ENCODE measurements at places on chromosomes 4 and X.

DNA sequence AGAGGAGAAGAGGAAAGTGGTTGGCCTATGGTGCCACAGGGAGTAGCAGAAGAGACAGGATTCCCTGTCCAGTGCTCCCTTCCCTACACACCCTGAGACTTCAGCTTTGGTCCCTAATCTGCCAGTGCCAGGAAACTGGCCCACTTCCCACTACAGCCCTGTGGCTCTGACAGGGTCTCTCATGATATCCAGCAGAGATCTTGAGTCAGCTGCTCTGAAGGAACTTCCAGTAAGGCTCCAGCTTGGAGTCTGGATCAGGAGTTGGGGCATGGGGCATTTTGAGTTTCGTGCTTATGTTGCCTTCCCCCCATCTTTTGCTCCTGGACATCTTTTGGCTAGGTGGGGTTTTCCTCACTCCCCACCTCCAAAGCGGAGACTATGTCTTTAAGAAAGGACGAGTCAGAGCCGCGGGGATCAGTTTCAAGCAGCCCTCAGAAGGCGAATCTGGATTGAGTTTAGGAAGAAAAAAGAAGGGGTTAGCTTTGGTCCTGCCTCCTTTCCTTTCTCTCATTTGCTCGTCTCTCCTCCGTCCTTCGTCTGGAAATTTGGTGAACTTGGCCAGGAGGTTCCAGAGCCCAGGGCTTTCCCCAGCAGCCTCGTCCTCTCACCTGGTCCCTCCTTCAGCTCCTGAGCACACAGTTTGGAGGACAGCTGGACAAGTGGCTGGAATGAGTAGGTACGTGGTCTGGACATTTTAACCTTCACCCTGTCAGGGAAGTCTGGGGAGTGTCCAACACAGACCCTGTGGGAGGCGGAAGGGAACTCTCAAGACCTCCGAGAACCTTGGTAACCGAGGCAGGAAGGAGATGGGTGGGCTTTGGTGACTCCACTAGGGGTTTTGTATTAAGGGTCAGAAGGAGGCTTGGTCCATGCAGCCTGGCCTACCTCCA is 104.4 kb downstream of the RTL5 start:
- DNase-seq, result no peak

DNA sequence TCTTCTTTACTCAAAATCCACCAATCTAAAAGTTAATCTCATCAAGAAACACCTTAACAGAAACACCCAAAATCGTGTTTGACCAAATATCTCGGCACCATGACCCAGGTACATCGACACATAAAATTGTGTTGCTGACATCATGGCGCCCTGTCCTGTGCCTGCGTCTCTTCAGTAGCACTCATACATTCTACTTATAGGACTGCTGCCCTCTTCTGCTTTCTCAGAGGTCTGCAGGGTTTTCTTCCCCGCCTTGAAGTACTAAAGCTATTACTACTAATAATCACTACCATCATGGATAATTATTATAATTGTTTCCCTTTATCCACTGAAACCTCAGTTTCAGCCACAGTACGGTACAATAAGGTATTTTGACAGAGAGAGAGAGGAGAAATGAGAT is 1403.1 kb upstream of the TENM3 start:
- DNase-seq, result no peak

GRCh38 chrX:149819371-149819770 is 37.6 kb downstream of the MAGEA9 start:
- no peak for DNase-seq

DNA sequence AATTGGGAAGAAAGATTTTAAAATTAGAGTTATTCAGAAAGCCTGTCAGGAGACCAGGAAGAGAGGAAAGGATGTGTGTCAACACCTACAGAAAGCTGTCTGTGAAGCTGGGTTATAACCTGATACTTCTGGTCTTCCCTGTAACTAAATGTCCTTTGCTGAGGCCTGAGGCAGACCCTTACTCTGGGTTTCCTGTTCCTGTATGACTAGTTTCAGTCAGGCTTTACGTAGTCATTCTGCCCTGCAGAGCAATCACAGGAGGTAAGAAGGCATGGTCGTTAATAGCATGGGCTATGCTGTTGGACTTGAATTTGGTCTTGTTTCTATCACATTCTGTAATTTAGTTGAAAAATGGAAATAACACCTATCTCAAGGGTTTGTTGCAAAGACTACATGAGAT is 110.5 kb upstream of the IGFBP7 start:
- no peak for DNase-seq

DNA sequence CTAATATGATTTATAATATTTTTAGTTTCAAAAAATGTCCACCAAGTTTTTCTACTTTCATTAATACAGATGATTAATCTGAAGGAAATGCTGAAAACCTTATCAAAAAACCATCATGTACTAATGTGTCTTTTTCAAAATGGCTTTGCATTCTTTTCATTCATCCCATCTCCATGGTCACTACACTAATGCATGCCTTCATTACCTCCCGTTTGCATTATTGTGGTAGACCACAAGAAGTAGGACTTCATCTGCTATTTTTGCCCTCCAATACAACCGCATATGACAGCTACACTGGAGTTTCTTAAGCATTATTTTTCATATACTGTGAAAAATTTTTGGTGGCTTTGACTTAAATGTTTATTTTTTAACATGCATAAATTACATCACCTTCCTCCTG is 37.9 kb upstream of the FSTL5 start:
- DNase-seq, result no peak

DNA sequence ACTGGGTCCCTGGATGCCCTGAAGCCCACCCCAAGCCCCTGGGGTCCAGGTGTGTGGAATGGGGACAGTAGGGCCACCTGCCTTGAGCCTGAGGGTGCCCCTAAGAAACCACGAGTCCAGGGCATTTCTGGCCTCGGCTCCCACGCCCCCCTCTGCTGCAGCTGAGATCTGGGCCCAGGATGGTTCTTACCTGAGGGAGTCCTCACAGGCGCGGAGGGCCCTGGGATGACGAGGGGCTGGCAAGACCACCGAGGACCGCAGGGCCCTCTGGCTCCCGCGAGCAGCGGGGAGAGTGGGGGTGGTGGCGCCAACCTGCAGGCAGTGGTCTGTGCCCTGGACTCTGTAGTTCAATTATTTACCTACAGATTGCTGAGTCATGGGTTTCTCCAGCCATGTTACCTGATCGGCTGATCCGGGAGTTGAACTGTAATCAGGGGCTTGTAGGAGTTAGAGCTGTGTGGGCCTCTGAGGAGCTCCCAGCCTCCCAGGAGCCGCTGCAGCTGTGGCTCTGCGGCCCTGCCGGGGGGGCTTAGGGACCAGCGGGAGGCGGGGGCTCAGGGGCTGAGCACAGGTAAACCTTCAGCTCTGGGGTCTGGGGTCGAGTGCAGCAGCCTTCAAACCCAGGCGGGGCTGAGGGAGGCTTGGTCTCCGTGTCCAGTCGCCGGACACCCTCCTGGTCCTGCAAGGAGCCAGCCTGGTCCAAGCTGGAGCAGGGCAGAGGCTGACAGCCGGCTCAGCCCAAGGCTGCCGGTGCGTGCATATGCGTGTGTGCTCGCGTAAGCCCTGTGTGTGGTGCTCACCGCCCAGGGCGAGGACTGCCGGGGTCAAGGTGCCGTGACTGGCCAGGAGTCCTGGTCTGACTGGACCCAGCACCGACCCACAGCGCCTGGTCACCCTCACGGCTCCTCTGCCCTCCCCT is at the start of gene SLC26A1:
TSS of gene SLC26A1 (minus strand) at position 294 of the 919 bp plus-strand sequence. CDS start 1,701 bp downstream, outside the sequence.
- DNase-seq, result no peak

DNA sequence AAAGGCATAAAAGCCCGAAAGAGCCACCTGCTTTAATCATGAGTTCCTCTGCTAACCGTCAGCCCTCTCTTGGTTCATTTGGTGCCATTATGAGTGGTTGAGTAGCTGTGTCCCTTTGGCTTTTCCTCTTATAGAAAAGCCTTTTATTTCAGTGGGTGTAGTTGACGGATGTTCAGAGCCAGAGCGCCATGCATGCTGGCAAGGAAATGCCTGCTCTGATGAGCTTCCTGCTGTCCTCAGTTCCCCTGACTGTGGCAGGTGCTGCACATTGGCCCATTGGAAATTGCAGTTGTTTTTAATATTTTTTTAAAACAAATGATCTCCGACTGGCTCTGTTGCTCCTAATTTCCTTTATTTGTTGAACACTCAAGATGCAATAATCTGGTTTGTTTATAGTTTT is 77.3 kb upstream of the LIMCH1 start:
- DNase-seq, result no peak

- no peak for DNase-seq
These were observed 162.0 kb upstream of the GATB start for GRCh38 chr4:151922811-151923210.

DNA sequence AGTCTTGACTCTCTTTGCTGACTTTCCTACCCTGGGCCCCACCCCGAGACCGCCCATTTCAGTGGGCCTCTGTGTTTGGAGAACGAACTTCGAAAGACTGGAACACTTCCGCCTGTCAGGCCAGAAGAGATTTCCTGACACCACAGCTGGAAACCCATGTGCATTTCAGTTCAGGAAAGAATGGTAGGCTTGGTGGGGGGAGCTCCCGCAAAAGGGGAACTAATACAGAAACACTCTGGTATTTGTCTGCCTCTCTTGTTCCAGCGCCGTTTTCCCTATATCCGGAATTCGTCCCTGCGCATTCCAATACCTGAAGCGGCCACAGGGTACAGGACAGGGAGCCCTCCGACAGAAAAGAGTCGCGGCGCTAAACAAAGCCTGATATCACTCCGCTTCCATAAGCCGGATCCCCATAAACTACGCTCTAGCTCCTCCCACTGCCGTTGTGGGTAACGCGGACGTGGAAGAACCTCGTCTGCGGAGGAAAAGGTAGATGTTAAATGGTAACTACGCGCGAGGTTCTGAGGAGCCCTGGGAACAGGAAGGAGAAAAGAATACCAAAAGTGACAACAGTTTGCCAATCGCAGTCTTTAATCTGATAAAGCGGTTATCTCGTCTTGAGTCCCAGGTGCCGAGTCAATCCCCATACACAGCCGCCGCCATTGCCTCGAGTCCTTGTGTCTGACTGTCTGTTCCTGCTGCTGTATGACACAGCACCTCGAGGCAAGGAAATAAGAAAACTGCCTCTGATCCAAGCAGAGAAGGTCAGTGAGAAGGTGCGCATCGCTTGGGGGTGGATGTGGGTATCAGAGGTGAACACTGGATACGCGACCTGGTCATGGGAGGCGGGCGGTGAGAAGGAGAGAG is at the start of gene ARMCX5:
TSS of gene ARMCX5 (plus strand) at position 432 of the 867 bp plus-strand sequence. CDS start 2,627 bp downstream, outside the sequence.
- no peak for DNase-seq

DNA sequence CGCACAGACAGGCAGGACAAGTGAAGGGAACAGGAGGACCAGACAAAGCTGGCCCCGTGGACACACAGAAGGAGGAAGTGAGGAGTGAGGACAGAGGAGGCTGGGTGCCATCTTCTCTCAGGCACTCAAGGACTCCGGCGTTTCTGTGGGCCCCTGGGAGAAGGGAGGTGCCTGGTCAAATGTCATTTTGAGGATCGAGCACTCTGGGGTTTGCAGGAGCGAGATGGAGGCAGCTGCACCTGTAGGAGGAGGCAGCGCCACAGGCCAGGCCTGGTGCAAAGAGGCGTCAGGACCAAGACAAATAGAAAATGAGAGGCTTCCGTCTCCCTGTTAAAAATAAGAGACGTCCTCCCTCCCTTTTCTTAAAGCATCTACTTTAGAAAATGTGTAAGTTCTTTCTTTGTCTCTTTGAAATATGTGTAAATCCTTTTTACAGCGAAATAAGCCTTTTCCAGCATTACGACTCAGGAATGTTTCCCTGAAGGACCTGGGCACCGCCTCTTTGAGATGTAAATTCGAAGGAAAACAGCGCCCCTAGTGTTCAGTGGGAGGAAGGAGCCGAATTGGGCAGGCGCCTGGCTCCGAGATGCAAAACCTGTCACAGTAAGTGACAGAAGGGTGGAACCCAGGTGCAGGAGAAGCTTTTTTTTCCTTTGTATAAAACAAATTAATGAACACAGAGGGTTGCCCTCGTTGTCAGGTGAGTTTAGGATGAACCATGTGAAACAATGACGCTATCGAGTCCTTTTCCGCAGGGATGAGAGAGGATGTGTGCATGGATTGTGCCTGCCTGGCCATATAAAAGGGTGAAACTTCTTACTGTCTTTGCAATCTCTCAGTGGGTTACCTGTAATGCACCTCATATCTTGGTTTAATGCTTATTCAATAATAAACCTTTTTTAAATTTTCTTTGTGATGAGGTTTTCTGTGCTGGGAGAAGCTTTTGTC is 1.4 kb upstream of the C4orf50 start:
- peak; percentile 46 for DNase-seq

DNA sequence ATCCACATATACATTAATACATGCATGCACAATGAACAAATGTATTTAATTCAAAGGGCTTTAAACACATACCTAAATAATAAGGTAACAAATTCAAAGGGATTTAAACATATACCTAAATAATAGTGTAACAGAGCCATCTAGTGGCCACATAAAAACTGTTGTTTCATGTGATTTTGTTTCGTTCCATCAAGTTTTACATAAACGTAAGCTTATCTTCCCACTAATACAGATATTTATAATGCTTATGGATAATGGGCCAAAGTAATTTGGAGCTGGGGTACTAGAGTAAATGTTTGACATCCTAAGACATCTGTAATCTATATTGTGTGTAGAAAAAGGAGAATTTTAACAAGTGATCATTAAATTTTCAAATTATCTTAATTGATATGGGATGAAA is 82.3 kb downstream of the PRSS12 start:
- DNase-seq, result no peak

GRCh38 chr4:159547645-159548308 is 444.9 kb downstream of the RAPGEF2 start:
- no peak for DNase-seq

DNA sequence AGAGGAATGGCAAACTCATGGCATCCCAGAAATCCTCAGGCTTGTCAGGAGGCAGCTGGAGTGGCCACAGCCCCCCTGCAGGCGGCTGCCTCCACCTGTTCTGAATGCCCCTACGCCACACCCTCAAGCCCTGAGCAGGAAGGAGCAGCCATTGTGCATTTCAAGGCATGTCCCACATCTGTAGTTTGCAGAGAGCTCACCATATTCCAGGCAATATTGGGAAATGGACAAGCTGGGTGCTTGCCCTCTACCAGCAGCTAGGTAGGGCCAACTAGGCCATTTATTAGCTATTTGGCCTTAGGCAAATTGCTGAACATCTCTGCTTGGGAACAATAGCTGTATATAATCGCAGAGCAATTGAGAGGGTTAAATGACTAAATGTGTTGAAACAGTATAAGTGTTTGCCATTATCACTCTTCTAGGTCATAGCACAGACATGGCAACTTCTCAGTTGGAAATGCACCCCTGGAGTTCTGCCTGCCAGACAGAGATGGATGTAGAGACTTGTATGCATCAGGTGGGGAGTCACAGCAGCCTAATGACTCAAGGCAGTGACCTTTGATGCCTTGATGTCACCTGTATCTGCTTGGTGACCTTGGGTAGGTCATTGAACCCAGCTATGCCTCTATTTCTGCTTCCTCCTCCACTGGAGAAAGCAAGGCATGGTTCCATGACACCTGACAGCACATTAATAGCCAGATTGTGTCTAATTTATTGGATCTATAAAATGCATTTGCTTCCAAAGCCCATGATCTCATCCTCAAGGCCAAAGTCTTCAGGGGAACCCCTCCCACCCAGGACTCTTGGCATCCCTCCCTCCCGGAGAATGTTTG is 52.8 kb downstream of the FHDC1 start:
- no peak for DNase-seq

DNA sequence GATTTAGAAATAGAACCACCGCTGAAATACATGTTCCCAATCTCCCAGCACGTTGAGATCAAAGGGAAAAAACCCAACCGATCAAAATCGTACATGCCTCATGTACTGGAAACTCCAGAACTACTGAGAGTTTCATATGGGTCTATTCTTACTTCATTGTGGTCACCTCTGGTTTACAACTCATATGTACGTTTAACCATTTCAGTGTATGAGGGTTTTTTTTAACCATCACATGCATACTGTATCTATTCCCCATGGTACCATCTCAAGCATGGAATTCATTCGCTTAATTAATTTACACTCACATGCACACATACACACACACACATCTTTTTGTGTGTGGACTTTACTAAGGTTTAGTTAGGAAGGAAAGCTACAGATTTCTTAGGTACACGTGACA is 46.0 kb upstream of the CLNK start:
- DNase-seq, result no peak

Measured in GM12892 (cell line).